Fibroblast of pulmonary artery (primary cell): ENCODE measurements at places on chromosomes 5 and 9.
A peak's percentile ranks its signal among the peaks of the same experiment; 100 is the strongest.

DNA sequence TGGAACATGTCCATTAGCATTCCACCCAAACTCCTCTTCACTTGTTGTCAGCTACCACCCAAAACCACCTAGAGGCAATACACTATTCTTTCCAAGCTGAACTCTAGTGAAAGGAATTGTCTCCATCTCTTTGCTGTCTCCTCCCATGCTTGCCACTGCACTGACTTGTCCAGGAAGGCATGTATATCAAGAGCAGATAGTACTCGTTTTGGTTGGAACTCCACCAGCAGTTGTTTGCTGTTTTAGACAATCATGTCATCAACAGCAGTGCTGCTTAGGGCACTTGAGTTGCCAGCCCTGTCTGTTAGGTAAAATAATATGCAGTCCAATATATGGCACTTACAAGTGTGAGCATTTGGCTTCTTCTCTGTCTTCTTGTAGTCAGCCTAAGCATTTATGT, 80.0 kb upstream of the SAP30L start:
- DNase-seq: peak; percentile 61

GRCh38 chr9:99305820-99306811, 84.0 kb downstream of the SEC61B start:
- no peak for DNase-seq

DNA sequence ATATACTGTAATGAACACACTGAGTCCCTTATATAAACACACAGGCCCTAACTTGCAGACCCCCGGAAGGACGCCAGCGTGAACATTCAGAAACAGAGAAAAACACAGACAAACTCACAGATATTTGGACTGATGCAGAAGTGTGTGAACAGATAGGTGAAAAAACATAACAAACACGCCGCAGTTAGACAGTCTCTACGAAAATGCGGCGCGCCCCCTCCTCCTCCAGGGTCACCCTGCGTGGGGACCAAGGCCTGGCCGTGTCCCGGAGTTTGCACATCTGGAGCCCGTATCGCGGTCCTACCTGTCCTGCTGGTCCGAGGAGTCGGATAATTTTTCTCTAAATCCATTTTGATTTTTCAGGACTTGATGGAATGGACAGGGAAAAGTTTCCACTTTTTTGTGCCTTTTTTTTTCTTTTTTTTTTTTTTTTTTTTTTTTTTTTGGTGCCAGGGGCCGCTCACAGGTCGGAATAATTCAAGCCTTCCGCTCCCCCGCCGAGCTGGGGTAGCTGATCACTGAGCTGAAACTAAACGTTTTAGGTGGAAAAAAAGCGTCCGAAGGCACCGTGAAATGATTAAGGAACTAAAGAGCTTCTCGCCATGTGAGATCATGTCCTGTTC, at the start of gene PAX5:
Gene PAX5, minus strand, starts transcription at position 587 of the 623 bp plus-strand sequence. Its CDS starts 237 bp downstream, at position 350.
- DNase-seq: no peak

GRCh38 chr5:157502143-157502647, 42.2 kb downstream of the NIPAL4 start:
- DNase-seq: no peak

DNA sequence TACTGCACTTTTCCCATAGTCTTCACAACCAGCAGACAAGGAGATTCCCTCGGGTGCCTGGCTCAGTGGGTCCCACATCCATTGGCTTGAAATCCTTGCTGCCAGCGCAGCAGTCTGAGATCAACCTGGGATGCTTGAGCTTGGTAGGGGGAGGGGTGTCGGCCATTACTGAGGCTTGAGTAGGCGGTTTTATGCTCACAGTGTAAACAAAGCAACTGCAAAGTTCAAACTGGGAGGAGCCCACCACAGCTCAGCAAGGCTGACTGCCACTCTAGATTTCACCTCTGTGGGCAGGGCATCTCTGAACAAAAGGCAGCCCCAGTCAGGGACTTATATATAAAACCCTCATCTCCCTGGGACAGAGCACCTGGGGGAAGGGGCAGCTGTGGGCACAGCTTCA, 512.3 kb upstream of the MPDZ start:
- DNase-seq: no peak

- peak; percentile 1 for DNase-seq
Observed at GRCh38 chr5:77103457-77103856, 16.4 kb upstream of the ZBED3 start.

GRCh38 chr9:128877852-128878251, 3.9 kb downstream of the KYAT1 start:
- DNase-seq: no peak

DNA sequence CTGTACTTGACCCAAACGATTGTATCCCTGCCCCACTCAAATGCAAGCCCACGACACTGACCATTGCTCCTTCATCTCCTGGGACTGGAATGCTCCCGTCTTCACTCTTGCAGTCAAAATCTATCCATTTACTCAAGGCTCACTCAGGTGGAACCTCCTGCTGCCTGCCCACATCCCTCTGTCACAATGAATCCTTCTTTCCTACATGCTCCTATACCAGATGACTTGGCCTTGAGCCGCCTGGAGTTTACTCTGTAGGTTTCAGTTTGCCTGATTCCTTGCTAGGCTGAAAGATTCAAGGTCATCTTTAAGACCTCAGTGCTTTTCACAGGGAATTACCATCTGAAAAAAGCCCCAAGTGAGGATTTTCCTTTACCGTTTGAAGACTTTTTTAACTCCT, 264.1 kb downstream of the GLIS3 start:
- DNase-seq: no peak

DNA sequence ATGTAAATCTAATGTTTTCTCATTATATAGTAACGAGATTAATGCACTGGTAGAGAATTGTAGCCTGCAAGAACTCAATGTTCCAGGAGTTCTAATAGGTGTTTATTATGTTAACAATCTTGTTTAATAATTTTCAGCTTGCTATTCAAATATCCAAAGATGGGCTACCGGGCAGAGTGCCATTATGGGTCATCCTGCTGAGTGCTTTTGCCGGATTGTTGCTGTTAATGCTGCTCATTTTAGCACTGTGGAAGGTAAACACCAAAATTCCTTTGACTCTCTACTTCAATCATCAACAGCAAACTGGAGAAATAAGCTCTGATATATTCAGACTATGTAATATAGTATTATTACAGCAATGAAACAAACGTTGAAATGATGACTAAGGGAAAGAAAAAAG, 41.9 kb upstream of the ITGA2 start:
- no peak for DNase-seq

DNA sequence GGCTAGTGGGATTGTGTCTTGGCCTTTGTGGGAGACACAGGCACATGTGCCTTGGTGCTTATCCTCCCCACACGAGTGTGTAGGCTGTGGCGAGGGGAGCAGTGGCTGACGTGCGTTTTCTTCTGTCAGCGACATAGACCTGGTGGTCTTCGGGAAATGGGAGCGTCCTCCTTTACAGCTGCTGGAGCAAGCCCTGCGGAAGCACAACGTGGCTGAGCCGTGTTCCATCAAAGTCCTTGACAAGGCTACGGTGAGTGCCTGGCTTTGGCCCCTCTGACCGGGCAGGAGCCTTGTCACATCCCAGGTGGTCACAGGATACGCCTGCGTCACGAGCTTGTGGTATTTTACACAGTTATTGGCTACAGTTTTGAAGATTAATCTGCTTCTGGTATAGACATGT, 26.4 kb downstream of the TENT4A start:
- DNase-seq: no peak

DNA sequence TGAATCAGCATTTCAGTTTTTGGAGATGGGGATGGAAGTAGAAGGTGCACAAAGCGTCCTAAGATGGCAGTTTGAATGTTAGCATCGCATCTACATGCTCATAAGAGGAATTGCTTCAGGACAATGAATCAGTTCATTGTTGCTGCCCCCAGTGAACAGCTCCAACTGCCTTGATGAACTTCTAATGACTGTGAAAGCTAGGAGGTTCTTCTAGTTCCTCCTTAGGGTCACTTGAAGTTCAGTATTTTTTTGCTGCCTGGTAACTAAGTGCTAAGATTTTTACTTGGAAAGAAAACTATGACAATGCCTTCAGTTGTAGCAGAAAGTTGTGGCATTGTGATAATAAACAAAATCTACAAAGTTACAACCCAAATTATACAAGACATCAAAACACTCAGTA, 271.6 kb downstream of the RAB3C start:
- no peak for DNase-seq

DNA sequence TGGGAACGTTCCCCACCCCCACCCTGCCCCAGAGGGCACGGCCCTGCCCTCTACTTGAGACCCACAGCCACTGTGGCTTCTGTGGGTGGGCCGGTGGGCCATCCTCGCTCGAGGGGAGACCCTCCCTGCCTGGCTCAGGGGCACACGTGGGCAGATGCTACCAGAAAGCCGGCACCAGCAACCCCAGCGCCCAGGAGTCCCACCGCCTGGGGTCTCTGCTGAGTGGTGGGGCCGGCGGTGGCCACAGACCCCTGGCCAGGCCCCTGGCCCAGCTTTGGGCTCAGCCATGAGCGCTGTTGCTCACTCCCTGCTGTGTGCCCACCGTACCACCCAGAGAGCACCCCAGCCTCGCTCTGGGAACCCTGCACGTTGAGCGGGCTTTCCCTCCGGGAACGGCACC, 16.5 kb upstream of the NRARP start:
- DNase-seq: no peak

DNA sequence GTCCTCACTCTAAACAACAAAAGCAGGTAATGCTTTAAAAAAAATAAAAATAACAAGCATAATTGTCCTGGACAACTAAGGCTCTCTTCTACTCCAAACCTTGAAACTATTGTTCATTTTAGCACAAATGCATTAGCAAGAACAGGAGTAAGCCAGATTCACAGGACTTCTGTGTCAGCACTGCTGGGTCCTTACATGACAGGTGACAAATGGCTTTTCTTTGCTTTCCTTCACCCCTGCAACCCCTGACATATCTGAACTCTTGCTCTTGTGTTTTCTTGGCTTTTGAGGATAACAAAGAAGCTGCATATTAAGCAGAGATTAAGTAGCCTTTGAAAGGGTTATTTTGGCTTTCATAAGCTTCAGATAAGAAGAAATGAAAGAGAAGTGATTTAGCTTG, 71.1 kb downstream of the ZNF474 start:
- no peak for DNase-seq

GRCh38 chr9:18688581-18689565, 214.9 kb downstream of the ADAMTSL1 start:
- no peak for DNase-seq

GRCh38 chr5:122772446-122772845, 2.4 kb upstream of the SNX2 start:
- DNase-seq: peak; percentile 77

GRCh38 chr9:113164536-113165300, 13.9 kb downstream of the SLC31A2 start:
- peak; percentile 64 for DNase-seq
